ENCODE measurements at places on chromosomes 16 and 17.

GRCh38 chr16:74230126-74230525 is 66.5 kb upstream of the PSMD7 start:
- H3K4me1 ChIP-seq: no peaks in the 10 kb centered on the region
- H3K27me3 ChIP-seq: no peaks in the 10 kb centered on the region
- H3K4me3 ChIP-seq: no peak overlapping the region

DNA sequence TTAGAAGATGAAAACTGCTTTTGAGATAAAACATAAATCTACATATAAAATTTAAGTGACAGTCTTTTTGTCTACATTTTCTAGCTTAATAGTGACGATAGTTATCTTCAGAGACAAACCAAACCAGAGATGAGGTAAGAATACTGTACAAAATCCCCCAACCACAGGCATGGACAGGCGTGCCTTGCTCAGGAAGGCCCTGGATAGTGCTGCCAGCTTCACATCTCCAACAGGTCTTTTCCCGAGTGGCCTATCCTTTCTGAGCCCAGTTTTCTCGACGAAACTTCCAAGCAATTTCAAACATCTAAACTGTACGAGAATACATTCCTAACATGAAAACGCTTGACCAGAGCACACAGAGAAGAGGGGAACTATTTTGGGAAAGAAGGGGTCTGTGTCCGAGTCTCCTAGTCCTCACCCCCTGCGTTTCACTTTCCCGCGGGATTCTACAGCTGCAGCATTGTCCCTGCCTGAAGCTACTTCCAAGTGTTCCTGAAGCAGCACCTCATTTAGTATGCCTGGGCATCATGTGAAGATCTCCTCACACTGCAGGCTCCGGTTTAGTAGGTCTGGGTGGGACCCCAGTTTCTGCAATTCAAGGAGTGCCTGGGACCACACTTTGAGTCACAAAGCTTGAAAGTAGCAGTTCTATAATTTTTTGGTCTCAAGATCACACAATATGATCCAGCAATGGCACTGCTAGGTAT is 37.8 kb downstream of the GNA13 start:
- DNase-seq: no peak
- no peaks in the 10 kb centered on the region for H3K27me3 ChIP-seq
- H3K4me1 ChIP-seq: peaks cover 82% of the 10 kb centered on the region
- no peaks in the 10 kb centered on the region for H3K36me3 ChIP-seq
- peak overlapping the region; percentile 54 for H3K27ac ChIP-seq

DNA sequence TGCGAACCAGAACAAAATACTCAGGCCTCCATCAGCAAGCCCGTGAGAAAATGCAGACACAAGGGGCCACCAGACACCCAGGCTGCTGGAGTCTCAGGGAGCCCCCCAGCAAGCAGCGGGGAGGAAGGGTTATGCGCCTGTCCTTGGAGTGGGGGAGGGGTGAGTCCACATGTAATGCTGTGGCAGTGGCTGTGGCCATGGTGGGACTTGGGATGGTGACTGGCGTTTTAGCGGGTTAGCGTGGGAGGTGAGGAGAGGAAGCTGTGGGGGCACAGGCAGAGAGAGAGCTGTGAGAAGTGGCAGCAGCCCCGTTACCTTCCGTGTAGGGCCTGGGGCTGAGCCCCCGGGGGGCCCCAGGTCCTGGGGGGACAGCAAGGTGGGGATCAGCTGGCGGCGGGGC is 58.3 kb downstream of the SRCIN1 start:
- no peaks in the 10 kb centered on the region for H3K36me3 ChIP-seq
- H3K27ac ChIP-seq: no peak overlapping the region
- no peaks in the 10 kb centered on the region for H3K27me3 ChIP-seq
- DNase-seq: no peak
- H3K4me3 ChIP-seq: no peak overlapping the region

DNA sequence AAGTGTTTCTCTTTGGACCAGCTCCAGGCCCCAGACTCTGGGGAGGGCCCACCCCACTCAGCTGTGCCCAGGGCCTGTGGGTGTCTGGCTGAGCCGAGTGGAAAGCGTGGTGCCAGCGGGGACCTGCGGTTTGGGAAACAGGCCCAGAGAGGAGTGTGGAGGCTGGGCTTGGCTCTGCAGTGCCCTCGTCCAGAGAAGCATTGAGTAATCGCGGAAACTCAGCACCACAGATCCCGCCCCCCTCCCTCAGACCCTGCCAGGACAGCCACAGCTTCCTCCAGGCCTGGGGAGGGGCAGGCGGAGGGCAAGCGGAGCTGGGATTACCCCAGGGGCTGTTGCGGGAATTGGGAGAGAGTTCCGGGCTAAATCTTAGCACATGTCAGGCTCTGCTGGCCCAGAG is 14.6 kb upstream of the PITPNA start:
- H3K4me3 ChIP-seq: no peak overlapping the region
- H3K27me3 ChIP-seq: no peaks in the 10 kb centered on the region
- peak overlapping the region; percentile 86 for H3K27ac ChIP-seq
- no peaks in the 10 kb centered on the region for H3K36me3 ChIP-seq
- peaks cover 28% of the 10 kb centered on the region for H3K4me1 ChIP-seq

DNA sequence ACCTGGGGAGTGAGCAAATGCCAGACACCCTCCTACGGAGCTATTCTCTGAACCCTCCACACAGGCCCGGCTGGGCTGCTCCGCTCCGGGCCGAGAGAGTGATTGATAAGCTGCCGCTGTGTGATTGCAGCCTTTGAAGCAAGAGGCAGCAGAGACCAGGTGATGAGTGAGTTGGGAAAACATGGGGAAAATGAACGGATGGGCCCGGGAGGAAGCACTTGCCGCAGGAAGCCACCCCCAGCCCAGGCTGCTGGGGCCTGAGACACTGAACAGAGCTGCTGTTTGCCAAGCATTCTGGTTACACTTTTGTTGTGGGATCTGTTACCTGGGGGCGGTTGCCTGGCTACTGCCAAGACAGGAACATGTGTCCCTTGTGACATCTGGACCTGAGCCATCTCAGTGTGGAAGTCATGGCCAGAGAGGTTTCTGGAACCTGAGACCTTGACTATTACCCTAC is 46.4 kb upstream of the KLHDC4 start:
- H3K4me1 ChIP-seq: peaks cover under 1% of the 10 kb centered on the region
- DNase-seq: no peak
- no peak overlapping the region for H3K4me3 ChIP-seq
- H3K27me3 ChIP-seq: no peaks in the 10 kb centered on the region

- H3K27ac ChIP-seq: no peak overlapping the region
- no peak overlapping the region for H3K4me3 ChIP-seq
- no peak for DNase-seq
- no peaks in the 10 kb centered on the region for H3K27me3 ChIP-seq
Observed at GRCh38 chr17:33434841-33435240, 141.7 kb upstream of the ASIC2 start.

GRCh38 chr16:49498264-49498663 is 124.7 kb downstream of the C16orf78 start:
- H3K36me3 ChIP-seq: no peaks in the 10 kb centered on the region
- H3K4me3 ChIP-seq: no peak overlapping the region
- H3K4me1 ChIP-seq: no peaks in the 10 kb centered on the region
- H3K27me3 ChIP-seq: no peaks in the 10 kb centered on the region
- DNase-seq: no peak

DNA sequence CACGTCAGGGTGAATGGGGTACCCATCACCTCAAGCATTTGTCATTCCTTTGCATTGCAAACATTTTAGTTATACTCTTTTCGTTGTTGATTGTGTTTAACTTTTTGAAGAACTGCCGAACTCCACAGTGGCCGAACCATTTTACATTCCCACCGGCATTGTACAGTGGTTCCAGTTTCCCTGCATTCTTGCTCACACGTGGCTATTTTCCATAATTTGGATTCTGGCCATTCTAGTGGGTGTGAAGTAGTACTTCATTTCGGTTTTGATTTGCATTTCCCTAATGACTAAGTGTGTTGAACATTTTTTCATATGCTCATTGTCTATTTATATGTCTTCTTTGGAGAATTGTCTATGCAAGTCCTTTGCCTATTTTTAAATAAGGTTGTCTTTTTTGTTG is 13.0 kb downstream of the NOL11 start:
- no peaks in the 10 kb centered on the region for H3K27me3 ChIP-seq
- no peak overlapping the region for H3K4me3 ChIP-seq
- no peaks in the 10 kb centered on the region for H3K4me1 ChIP-seq
- no peak overlapping the region for H3K27ac ChIP-seq
- peaks cover 69% of the 10 kb centered on the region for H3K36me3 ChIP-seq

Data from vagina (tissue), 2 donors.